ENCODE measurements at places on chromosomes 16 and 17.
A peak's percentile ranks its signal among the peaks of the same experiment; 100 is the strongest.

- no peak for DNase-seq
Measured at GRCh38 chr16:87995644-87996043, 44.4 kb downstream of the BANP start.

DNA sequence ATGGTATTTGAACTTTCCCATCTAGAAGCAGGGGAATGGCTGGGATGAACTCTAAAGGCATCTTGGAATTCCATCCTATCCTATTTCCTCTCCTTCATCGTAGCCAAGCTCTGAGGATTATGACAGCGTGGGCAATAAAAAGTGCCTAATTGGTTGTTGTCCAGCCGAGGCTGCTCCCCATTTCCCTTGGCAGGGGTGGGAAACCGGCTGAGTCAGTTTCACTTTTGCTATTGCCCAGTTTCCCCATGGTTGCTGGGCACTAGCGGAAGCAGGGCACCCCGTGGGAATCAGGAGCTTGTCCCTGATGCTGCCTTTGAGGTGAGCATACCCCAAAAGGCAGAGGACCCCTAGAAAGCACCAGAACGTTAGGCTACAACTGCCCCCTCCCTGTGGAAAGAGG, 13.8 kb upstream of the SP2 start:
- DNase-seq, result no peak

GRCh38 chr17:77184474-77184873, 43.7 kb downstream of the SEC14L1 start:
- no peak for DNase-seq

DNA sequence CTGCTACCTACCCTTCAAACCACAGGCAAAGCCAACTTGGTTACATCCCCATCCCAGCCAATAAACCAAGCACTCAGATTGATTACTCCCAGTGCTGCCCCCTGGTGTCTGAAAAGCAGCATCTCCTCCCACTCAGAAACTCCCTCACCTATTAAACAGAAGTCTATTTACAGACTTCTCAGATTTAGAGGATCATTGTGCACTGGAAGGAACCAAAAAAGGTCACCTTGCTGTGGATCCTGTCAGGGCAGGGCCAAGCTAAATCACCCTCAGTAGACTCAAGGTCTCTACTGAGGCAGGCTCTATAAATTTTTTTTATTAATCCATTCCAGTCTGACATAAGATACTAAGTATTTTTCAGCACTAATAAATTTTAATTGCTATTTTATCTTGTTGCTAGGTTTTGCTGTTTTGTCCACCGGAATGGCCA, 17.6 kb downstream of the HIGD1B start:
- peak; percentile 32 for DNase-seq

DNA sequence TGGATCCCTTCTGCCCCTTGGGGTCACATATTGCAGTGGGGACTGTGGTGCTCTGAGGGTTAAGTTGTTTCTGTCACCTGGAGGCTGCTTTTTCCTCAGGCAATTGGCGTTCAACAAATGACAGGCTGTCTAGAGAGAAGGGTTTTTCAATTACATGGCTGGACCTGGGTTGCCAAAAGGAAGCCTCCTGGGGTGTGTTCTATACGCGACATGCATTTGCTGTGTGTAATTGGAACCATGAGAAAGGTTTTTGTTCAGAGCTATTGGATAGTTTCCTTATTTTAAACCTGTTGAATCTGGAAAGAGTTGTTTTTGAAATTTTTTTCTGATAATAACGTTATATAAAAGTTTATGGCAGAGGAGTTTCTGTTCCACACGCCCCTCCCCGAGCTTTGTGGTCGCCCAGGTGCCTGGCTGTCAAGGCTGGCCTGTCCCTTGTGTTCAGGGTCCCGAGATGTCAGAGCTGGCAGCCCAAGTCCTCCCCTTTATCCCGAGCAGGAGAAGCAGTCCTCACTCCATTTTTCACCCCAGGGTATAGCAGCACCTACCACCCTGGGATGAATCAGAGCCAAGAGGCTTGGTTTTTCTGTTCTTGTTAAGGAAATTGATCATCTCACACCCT, 26.1 kb upstream of the ZNF750 start:
- DNase-seq, result no peak

DNA sequence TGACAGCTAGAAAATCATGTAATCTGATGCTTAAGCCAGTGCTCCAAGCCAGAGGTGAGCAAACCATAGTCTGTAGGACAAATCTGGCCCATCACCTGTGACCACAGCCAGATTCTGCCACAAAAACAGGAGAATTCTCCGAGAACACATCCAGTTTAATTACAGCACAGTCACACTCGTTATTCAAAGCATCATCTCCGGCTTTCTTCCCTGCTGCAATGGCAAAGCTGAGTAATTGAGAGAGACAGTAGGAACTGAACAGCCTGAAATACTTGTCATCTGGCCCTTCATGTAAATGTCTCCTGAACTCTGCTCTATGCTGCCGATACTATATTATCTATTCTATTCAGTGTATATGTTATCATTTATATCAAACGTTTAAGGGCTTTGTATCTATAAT, 121.4 kb upstream of the FOXF1 start:
- no peak for DNase-seq

DNA sequence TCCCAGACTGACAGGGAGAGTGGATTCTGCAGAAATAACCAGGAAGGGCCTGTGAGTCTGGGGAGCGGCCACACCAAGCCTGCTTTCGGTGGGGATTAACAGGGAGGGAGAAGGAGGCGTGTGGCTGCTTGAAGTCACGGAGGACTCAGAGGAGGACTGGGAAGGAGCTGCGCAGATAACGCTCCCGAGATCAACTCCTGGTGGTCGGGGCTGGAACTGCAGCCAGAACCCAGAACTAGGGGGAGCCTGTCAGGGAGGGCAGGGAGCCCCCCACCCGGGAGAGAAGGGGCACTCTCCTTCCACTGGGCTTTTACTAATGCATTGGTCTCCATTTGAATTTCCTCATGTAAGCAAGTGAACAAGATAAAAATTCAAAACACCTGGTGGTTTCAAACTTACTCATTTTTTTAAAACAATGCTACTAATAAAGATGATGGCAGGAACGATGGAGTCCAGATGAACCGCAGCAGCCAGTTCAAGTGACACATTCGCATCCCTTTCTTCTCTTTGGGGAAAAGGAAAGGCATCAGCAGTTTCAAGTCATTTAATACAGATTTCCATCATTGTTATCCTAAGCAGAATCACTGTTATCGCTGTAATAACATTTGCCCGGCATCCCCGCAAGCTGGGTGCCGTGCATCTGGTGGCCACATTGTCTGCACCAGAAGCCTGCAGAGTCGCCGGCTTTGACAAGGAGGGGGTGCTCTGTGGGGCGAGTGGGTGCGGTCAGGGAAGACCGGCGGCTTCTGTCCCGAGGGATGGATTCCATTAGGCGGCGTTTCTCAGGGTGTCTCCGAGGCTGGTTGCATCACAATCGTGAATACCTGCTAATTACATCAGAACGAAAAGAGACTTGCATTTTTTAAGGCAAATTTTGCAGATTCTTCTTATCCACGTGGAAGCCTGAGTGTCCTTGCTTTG, 183.0 kb downstream of the FOXL1 start:
- peak; percentile 4 for DNase-seq

DNA sequence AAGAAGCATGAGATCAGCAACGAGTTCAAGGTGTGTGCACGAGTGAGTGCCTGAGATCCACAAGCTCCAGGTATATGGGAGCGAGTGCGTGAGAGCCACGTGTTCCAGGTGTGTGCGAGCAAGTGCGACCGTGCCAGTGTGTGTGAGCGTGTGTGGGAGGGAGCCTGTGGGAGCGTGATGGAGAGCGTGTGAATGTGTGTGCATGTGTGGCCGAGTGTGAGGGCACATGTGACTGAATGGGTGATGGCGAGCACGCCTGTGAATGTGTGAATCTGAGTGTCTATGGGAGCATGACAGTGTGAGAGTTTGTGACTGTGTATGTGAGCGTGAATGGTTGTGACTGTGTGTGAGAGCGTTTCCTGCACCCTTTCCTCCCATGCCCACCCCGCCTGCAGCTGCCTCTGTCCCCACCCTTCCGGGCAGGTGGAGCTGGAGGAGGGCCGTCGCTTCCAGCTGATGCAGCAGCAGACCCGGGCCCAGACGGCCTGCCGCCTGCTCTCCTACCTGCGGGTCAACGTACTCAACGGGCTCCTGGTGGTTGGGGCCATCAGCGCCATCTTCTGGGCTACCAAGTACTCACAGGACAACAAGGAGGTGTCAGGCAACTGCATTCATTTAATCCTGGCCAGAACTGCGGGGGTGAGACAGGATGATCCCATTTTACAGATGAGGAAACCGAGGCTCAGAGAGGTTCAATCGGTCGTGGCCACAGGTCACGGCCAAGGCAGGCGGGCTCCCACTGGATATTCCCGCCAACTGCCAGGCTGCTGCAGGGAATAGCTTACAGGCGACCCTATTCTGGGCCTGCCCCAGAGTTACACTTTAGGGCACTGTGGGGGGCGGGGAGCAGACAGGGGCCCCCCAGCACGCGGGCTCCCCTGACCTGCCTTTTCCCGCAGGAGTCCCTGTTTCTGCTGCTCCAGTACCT, 3.7 kb downstream of the TMC8 start:
- DNase-seq, result no peak

DNA sequence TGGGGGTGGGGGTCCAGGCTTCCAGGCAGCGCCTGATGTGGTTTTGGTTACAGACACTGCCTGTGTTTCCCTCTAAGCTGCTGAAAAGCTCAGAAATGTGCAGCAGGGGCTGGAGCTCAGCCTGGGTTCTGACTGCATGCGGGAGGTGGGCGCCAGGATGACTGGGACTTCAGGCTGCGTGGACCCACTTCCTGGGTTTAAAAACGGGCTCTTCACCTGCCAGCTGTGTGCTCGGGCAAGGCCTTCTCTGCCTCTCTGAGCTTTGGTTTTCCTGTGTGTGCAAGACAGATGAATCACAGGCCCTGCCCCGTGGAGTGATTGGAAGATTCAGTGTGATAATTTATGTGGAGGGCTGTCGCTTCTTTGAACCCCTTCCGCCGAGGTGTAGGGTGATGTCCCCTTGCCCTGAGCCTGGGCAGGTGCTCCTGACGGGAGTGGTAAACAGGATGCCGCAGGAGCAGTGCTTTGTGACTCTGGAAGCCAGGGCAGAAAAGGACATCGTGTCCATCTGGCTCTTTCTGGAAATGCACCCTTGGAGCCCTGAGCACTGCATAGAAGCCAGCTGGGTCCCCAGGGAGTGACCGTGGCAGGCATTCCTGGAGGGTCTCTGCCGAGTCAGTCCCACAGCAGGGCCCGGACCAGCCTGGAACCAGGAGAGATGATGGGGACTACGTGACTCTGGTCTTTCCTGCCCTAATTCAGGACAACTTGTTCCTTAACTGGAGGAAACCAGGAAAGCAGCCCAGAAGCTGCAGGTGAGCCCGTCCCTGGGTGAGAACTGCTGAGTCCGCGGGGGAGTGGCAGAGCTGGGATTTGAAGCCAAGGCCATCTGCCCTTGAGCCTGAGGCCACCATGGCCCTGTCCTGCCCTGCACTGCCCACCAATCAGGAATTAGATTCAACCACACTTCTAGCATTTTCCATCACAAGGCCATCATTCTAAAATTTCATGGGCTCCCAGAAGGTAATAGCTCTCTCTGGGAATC, 28.5 kb upstream of the SLC7A5 start:
- DNase-seq, result no peak

DNA sequence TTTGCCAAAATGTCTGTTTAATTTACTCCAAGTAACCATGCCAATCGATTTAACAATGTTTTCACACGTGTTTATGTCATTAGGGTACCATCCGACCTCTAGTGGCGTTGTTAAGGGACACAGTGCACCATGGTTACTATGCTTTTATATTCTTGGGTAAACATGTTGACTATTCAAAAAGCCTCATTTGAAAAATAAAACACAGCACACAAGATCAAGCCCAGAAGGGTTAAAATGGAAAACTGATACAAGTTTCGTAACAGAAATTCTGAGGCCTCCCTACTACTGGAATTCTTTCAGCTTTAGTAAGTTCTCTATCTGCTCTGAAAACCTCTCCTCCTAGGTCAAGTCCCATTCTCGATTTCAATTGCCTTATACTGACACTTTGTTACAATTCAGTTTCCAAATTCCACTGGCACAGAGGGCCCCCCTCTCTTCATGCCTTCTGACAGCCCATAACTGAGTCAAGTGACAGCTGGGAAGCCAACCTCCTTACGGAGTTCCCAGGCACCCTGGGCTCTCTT, 2.1 kb downstream of the CFAP20 start:
- no peak for DNase-seq

DNA sequence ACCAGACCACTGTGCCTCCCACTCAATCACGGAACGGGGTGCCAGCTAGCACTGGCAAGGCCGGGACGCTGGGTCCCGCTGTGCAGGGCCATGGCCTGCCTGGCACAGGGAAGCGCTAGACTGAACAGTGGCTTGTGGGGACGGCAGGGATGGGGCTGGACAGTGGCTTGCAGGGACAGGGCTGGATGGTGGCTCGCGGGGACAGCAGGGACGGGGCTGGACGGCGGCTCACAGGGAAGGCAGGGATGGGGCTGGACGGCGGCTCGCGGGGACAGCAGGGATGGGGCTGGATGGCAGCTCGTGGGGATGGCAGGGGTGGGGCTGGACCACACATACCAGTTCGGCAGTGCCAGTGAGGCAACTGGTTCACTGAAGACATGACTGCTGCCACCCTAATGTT, 32.6 kb downstream of the LMF1 start:
- DNase-seq, result no peak

DNA sequence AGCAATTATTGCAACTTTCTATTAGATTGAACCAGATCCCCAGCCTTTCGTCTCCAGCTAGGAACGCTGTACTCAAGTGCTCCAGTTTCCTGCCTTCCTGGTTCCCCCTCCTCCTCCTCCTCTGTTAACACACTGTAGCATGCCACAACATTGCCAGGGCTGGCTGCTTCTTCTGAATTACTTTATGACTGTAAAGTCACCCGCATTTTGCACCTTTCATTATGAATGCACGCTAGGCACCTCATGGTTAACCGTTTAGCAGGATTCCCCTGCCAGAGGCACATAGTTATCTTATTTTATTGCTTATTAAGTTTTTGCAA, 4.5 kb downstream of the ZNF423 start:
- DNase-seq, result no peak

- no peak for DNase-seq
Measured at GRCh38 chr17:33904476-33904875, 350.6 kb upstream of the CCL2 start.

DNA sequence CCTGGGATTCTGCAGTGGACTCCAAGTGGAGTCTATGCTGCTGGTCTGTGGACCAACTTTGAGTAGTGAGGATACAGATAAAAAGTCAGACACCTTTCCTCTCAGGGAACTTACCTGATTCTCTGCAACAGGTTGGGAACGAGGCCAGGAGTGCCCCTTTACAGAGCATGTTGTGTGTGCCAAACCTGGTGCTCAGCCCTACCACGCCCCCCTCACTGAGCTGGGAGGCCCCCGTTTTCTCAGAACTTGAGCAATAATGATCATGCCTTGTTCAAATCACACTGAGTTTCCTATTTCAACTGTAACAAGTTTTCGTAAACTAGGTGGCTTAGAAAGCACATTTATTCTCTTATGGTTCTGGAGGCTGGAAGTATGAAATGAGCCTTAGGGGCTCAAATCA, 182.0 kb downstream of the COPRS start:
- no peak for DNase-seq

All from CMK (cell line).